ENCODE measurements at places on chromosomes 6 and 20.

DNA sequence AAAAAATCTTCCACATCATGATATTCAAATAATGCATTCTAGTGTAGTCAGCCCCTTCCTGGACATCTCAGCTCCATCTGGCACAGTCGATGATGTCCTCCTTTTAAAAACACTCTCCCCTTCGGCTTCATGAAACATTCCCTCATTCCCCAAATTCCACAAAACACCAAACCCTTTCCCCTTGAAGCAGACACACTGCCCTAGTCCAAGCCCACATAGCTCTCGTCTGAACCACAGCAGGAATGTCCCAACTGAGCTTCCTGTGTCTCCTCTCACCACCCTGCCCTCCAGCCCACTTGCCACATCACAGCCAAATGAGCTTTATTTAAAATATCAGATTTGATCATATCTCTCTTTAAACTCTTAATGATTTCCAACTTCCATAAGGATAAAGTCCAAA lies 106.4 kb upstream of the CARMIL1 start:
- DNase-seq = no peak

- DNase-seq = no peak
These were observed 18.3 kb upstream of the FAM162B start for GRCh38 chr6:116783852-116784251.

DNA sequence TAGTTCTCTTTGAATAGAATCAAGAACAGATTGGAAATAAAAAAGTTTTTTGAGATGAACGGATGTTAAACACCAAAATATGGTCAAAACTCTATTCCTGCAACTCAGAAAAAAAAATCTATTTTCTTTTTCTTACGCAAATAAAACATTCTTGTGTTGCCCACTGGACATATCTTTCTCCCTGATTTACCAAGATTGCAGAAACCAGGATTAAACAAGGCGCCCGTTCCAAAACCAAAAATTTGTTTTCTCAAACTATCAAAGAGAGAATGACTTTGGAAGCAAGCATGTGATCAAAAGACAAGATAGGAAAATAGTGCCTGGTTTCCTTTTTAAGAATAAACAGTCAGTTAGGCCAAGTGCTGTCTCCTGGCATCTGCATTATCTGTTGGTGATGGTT lies 273.1 kb downstream of the CLIC5 start:
- no peak for DNase-seq

DNA sequence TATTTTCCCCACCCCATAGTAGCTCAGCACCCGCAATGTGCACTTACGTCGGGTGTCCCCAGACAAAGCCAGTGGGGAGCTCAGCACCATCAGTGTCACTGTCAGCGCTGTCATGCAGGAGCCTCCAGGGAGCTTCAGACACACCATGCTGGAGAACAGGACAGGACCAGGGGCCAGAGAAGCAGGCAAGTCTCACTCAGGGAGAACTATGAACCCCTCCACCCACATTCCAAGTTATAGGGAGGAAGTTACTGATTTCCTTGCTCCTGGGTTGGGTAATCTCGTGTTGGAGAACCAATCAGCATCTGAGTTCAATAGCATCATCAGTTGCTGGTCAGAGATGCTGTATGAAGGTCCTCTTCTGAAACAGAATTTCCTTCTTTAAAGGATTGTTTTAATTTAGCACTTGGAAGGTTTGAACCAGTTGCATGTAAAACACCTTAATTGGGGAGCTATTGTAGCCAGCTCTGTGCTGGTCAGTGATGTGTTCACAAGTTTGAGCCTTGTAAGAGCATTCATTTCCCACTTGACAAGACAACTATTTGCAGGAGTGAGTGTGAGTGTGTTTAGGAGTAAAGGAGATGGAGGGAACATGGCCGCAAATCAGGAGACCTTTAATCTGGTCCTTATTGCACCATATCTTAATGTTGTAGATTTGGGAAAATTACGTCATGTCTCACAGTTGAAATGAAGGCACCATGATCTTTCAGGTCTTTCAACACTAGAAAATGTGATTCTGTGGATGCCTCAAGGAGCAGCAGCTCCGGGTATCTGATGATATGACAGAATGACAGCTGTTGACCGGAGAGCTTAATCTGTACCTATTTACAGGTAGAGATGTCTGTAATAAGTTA lies at the start of gene HLA-DRB1:
Gene HLA-DRB1 (minus strand): TSS at position 253 of the 854 bp plus-strand sequence. CDS start 106 bp downstream, at position 147.
- DNase-seq = peak; percentile 9

DNA sequence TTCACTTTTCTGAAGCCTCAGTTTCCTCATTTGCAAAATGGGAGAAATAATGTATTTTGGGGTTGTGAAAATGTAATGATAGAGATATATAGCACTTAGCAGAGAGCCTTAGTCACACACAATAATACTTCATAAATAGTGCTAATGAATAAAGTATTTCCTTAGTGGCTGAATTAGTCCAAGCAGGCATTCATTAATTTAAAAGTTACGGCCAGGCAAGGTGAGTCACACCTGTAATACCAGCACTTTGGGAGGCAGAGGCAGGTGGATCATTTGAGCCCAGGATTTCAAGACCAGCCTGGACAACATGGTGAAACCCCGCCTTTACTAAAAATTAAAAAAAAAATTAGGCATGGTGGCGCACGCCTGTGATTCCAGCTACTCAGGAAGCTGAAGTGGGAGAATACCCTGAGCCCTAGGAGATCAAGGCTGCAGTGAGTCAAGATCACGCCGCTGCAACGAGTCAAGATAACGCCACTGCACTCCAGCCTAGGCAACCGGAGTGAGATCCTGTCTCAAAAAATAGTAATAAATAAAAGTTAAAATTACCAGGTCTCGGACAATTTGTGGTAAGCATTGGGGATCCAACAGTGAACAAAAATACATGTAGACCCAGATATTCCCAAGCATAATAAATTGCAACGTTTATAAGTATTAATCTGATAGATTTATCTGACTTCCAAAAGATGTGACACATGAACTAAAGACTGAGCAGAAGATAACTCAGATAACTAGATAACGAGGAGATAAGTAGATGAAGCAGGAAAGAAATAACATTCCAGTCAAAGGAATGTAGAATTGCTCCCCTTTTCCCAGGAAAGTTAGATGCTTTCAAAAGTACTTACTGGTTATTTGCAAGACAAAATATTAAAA lies 2.1 kb upstream of the IBTK start:
- no peak for DNase-seq

- no peak for DNase-seq
These were observed 48.9 kb downstream of the CDH22 start for GRCh38 chr20:46259260-46259859.

- DNase-seq = no peak
These were observed 95.8 kb downstream of the TMEM242 start for GRCh38 chr6:157227202-157228166.

GRCh38 chr6:129844118-129844891 lies 16.8 kb downstream of the TMEM244 start:
- no peak for DNase-seq

DNA sequence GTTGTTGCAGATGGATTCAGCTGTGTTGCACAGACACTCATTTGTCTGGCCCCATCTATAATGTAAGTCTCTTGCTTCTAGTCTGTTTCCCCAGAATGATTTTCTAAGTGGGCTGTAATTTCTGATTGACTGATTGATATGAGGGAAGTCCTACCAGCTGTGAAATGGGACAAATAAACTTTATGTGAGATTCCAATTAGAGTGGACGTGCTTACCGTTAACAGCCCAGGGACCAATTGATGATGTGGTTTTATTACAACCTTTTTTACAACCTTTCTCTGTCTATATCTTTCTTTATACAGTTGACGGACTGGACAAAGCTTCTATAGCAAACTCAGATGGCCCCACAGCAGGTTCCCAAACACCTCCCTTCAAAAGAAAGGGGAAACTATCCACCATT lies 33.9 kb downstream of the PHACTR2 start:
- DNase-seq = no peak

- DNase-seq = peak; percentile 59
These were observed 57.9 kb upstream of the MAP7 start for GRCh38 chr6:136607932-136608772.

DNA sequence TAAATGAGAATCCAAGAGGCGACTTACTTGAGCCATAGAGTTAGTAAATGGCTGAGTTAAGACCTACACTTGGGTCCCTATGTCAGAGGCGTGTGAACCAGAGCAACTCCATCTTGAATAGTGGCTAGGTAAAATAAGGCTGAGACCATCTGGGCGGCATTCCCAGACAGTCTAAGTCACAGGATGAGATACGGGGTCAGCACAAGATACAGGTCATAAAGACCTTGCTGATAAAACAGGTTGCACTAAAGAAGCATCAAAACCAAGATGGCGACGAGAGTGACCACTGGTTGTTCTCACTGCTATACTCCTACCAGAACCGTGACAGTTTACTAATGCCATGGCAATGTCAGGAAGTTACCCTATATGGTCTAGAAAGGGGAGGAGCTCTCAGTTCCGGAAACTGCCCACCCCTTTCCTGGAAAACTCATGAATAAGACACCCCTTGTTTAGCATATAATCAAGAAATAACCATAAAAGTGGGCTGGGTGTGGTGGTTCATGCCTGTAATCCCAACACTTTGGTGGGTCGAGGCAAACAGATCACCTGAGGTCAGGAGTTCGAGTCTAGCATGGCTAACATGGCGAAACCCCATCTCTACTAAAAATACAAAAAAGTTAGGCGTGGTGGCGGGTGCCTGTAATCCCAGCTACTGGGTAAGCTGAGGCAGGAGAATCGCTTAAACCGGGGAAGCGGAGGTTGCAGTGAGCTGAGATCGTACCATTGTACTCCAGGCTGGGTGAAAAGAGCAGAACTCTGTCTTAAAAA lies 43.9 kb upstream of the EEF1A1 start:
- no peak for DNase-seq

DNA sequence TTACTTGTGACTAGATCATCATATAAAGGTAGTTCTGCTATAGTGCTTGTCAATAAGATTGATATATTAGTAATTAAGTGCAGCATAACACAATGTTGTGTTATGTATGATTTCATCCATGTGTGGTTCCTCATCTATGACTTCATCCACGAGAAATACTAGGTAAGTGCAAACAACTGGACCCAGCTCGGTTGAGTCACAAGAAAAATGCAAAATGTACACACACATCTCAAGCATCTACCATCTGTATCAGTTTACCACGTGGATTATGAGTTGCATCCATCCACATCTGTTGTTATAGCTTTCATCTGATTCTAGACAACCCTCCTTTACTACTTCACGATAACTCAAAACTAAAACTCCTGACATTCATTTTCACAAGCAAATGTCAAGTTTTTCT lies 517.0 kb upstream of the CITED2 start:
- no peak for DNase-seq

DNA sequence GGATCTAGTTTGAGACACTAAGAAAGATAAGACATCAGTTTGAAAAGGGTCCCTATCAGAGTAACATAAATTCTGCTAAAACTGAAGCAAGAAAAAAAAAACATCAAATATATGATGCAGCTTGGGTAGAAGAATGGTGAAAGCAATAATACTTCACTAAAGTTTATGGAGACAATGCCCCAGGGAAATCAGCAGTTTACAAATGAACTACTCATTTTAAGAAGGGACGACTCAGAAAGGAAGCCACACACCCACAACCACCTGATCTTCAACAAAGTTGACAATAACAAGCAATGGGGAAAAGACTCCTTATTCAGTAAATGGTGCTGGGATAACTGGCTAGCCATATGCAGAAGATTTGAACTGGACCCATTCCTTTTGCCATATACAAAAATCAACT lies 143.5 kb downstream of the TPBG start:
- no peak for DNase-seq

DNA sequence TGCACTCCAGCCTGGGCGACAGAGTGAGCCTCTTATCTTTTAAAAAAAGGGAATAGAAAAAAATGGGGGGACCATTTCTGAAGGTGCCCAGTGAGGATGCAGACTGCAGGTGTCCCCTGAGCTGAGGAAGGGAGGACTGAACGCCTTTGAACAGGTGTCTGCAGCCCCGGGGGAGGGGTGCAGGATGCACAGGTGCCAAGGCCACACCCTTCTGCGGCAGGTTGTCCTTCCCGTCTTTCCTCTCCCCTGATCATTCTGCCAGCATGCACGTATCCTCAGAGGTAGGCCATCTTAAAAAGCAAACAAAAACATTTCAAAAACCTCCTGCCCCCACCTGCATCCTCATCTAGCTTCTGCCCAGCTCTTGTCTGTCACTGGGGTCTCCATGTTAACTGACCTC lies 101.3 kb downstream of the MTHFD1L start:
- no peak for DNase-seq

GRCh38 chr6:87699576-87699975 lies 2.5 kb downstream of the AKIRIN2 start:
- no peak for DNase-seq

DNA sequence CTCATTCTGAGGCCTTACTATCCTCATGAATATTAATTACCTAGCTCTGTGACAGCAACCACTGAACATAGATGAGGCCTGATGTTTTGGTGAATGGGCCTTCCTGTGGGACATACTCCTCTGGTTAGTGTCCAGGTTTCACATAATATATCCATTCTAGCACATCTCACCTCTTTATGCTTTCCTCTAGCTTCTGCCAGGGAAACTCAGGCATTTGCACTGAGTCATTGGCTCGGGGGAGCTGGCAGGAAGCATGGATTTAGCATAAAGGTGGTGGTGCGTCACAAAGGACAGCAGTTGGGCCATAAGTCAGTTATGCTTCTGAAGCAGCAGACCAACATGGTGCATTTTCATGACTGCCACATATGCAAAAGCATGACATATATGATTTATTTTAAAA lies 37.5 kb upstream of the TMEM170B start:
- no peak for DNase-seq
